ENCODE measurements at places on chromosomes 7 and 10.

- H3K36me3 ChIP-seq, result no peaks in the 10 kb centered on the region
- H3K4me1 ChIP-seq, result no peaks in the 10 kb centered on the region
- H3K4me3 ChIP-seq, result no peak overlapping the region
- peak; percentile 76 for DNase-seq
These were observed 22.7 kb downstream of the AP5Z1 start for GRCh38 chr7:4797858-4798705.

DNA sequence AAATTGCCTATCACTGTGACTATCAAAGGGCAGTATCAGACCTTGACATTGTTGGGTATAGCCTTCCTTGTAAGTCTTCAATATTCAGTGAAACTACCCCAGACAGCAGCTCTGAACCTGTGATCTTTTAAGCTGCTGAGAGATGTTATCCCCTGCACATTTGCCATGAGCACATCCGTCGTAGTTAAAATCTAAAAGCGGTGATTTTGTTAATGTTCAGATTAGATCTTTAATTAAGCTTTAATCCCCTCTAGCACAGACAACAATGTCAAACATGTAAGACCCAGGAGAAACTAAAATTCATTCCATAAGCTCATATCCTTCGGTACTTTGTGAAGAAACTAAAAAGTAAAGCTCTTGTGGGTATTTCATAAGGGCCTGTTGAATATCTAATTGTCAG lies 105.8 kb downstream of the MALRD1 start:
- H3K27ac ChIP-seq, result no peak overlapping the region
- no peak overlapping the region for H3K4me3 ChIP-seq
- H3K36me3 ChIP-seq, result no peaks in the 10 kb centered on the region

GRCh38 chr7:20722941-20723340 lies 63.7 kb downstream of the SP8 start:
- no peak overlapping the region for H3K27ac ChIP-seq
- H3K4me3 ChIP-seq, result no peak overlapping the region
- H3K4me1 ChIP-seq, result no peaks in the 10 kb centered on the region
- no peak for DNase-seq
- no peaks in the 10 kb centered on the region for H3K27me3 ChIP-seq
- H3K36me3 ChIP-seq, result no peaks in the 10 kb centered on the region

- no peak overlapping the region for H3K27ac ChIP-seq
- H3K36me3 ChIP-seq, result no peaks in the 10 kb centered on the region
- DNase-seq, result no peak
- H3K27me3 ChIP-seq, result peaks cover 2% of the 10 kb centered on the region
These were observed 76.9 kb downstream of the ZNF365 start for GRCh38 chr10:62450912-62451610.

- H3K27me3 ChIP-seq, result no peaks in the 10 kb centered on the region
- H3K4me1 ChIP-seq, result peaks cover 13% of the 10 kb centered on the region
- H3K36me3 ChIP-seq, result peaks cover 7% of the 10 kb centered on the region
- H3K4me3 ChIP-seq, result no peak overlapping the region
- no peak for DNase-seq
These were observed 10.7 kb downstream of the NODAL start for GRCh38 chr10:70430493-70431445.

GRCh38 chr10:61486251-61486650 lies 33.1 kb upstream of the TMEM26 start:
- no peak overlapping the region for H3K27ac ChIP-seq
- DNase-seq, result no peak
- H3K4me3 ChIP-seq, result no peak overlapping the region
- H3K27me3 ChIP-seq, result peaks cover 8% of the 10 kb centered on the region
- no peaks in the 10 kb centered on the region for H3K4me1 ChIP-seq
- no peaks in the 10 kb centered on the region for H3K36me3 ChIP-seq

DNA sequence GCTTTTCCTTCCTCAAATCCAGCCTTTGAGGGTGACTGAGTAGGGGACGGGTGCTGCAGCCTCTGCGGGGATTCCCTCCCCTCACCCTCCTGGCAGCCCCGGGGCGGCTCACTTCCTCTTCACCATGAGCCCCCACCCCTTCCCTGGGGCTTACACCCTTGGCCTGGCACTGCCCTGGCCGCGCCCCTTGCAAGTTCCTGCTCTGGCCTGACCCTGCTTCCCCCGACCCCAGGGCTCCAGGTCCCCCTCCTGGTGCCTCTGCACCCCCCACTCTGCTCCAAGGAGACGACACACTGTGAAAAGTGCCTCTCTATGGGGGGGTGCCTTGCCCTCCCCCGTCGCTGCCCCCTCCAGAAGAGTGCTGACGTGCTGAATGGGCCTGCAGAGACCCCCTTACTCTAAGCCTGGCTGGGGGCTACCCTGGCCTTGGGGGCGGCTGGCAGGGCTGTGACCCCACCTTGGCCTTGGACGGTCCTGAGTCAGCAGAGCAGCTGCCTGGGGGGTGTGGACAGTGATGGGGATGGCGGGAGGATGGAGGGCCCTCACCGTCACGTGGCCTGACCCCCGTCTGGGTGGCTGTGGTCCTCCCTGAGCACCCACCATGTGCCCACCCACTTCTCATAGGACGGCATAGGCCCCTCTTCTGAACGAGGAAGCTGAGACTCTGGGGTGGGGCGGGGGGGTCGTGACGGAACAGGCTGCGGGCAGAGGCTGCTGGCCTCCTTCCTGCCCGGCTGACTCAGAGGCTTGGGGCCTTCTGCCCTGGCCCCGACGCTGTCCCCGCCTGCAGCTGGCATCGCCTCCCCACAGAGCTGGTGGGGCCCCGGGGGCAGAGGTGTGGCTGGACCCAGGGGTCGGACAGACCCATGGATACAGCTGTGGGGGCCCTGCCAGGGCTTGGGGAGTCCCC lies 9.8 kb downstream of the LFNG start:
- H3K36me3 ChIP-seq, result no peaks in the 10 kb centered on the region
- peak; percentile 70 for DNase-seq
- H3K27me3 ChIP-seq, result no peaks in the 10 kb centered on the region

- peak; percentile 73 for DNase-seq
- no peaks in the 10 kb centered on the region for H3K27me3 ChIP-seq
- H3K4me3 ChIP-seq, result no peak overlapping the region
- no peak overlapping the region for H3K27ac ChIP-seq
These were observed 9.1 kb upstream of the TMEM236 start for GRCh38 chr10:17742918-17743317.

DNA sequence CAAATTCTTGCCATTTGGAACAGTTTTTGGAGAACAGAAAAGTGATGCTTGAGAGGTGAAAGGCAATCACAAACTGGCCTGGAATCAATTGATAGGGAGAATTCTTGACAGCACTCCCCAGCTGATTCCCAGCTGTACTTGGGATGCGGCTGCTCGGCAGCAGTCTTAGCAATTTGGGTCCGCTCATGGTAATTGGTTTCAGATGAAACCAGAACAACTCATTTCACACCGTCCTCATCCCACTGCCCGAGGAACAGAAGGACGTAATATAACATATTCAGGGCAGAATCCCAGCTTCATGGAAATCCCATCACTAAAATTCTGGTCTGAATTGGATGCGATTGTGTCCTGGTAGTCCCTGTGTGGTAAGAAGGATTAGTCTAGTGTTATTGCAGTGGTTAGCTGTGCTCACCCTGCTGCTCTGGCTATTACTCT lies 223.3 kb upstream of the FERD3L start:
- no peak for DNase-seq
- H3K4me1 ChIP-seq, result no peaks in the 10 kb centered on the region
- H3K36me3 ChIP-seq, result no peaks in the 10 kb centered on the region
- no peak overlapping the region for H3K27ac ChIP-seq
- H3K4me3 ChIP-seq, result no peak overlapping the region
- H3K27me3 ChIP-seq, result no peaks in the 10 kb centered on the region

GRCh38 chr7:13188236-13188805 lies 500.9 kb downstream of the ARL4A start:
- no peaks in the 10 kb centered on the region for H3K4me1 ChIP-seq
- H3K27me3 ChIP-seq, result peaks cover 3% of the 10 kb centered on the region
- no peaks in the 10 kb centered on the region for H3K36me3 ChIP-seq
- DNase-seq, result no peak
- H3K4me3 ChIP-seq, result no peak overlapping the region
- H3K27ac ChIP-seq, result no peak overlapping the region

- DNase-seq, result no peak
- H3K4me1 ChIP-seq, result peaks cover 6% of the 10 kb centered on the region
- peaks cover 6% of the 10 kb centered on the region for H3K36me3 ChIP-seq
- H3K27ac ChIP-seq, result no peak overlapping the region
These were observed 19.6 kb downstream of the ENTPD7 start for GRCh38 chr10:99678921-99679320.

DNA sequence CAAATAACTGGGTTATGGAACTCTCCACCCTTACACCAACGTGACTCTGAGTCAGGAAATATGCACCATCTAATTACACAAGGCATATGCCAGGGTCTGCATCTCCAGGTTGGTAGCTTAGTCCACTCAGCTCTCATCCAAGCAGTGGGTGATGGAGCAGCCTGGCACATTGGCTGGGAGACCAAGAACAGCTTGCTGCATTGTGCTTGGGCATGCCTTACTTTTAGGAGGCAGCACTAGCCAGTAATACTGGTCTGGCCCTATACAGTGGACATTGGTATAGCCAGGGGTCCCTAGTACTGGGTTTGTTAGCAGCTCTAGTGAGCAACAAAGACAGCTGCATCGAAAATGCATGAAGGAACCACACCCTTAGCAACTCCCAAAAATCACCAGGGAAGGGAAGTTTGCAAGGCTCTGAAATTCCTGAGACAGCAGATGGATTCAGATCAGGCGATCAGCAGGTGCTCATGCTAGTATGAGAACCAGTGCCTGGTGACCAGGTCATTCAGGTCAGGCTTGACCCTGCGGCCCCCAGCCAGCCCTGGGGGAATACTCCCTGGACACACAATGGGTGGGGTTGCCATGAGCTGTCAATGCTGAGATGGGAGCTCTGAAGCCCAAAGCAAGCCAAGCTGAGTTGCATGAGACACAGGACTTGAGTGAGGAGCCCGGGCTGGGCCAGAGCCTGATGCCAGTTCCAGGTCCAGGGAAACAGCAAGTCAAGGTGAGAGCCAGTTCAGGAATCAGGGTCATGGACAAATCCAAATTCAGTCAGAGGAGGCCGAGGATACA lies 217.9 kb upstream of the ZMIZ1 start:
- no peaks in the 10 kb centered on the region for H3K4me1 ChIP-seq
- no peaks in the 10 kb centered on the region for H3K36me3 ChIP-seq
- no peak overlapping the region for H3K4me3 ChIP-seq

- no peak overlapping the region for H3K27ac ChIP-seq
- peaks cover 2% of the 10 kb centered on the region for H3K36me3 ChIP-seq
- DNase-seq, result no peak
- peaks cover 17% of the 10 kb centered on the region for H3K27me3 ChIP-seq
These were observed 177.9 kb downstream of the SKAP2 start for GRCh38 chr7:26686448-26686981.

- peaks cover 8% of the 10 kb centered on the region for H3K27me3 ChIP-seq
- H3K4me3 ChIP-seq, result no peak overlapping the region
- H3K36me3 ChIP-seq, result no peaks in the 10 kb centered on the region
- H3K27ac ChIP-seq, result no peak overlapping the region
These were observed 91.9 kb downstream of the ZNF783 start for GRCh38 chr7:149353739-149354504.

GRCh38 chr7:134030460-134030865 lies 96.7 kb upstream of the LRGUK start:
- H3K27me3 ChIP-seq, result no peaks in the 10 kb centered on the region
- no peak for DNase-seq
- H3K36me3 ChIP-seq, result peaks cover 8% of the 10 kb centered on the region
- H3K27ac ChIP-seq, result no peak overlapping the region

DNA sequence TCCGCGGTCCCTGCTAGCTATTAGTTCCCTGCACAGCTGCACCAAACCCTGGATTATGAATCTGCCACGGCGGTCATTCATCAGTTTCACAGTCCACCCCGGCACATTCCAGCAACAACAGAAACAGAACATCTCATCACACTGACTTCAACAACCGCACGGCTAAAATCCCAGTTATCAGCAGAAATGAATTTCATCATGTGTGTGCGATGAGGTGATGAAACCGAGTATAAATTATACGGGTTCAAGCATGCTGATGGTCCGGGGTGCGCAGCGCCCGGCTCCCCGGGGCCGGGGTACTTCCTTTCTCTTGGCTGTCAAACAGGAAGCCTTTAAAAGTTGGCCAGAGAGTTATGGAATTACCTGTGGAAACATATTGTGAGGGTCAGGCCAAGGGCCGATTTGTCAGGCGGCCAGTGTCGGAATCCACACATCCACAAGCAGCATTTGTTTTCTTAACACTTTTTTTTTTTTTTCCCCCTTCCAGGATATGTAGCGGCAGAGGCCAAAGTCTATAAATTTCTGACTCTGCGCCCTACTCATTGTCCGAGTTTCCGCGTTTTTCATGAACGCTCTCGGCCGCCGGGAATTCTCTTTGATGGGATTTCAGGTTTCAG lies 420.9 kb upstream of the MGMT start:
- no peak overlapping the region for H3K4me3 ChIP-seq
- H3K4me1 ChIP-seq, result peaks cover 11% of the 10 kb centered on the region
- DNase-seq, result no peak
- no peaks in the 10 kb centered on the region for H3K36me3 ChIP-seq

GRCh38 chr10:66180581-66181318 lies 745.1 kb upstream of the LRRTM3 start:
- H3K4me1 ChIP-seq, result no peaks in the 10 kb centered on the region
- DNase-seq, result no peak
- no peaks in the 10 kb centered on the region for H3K36me3 ChIP-seq
- no peak overlapping the region for H3K4me3 ChIP-seq

DNA sequence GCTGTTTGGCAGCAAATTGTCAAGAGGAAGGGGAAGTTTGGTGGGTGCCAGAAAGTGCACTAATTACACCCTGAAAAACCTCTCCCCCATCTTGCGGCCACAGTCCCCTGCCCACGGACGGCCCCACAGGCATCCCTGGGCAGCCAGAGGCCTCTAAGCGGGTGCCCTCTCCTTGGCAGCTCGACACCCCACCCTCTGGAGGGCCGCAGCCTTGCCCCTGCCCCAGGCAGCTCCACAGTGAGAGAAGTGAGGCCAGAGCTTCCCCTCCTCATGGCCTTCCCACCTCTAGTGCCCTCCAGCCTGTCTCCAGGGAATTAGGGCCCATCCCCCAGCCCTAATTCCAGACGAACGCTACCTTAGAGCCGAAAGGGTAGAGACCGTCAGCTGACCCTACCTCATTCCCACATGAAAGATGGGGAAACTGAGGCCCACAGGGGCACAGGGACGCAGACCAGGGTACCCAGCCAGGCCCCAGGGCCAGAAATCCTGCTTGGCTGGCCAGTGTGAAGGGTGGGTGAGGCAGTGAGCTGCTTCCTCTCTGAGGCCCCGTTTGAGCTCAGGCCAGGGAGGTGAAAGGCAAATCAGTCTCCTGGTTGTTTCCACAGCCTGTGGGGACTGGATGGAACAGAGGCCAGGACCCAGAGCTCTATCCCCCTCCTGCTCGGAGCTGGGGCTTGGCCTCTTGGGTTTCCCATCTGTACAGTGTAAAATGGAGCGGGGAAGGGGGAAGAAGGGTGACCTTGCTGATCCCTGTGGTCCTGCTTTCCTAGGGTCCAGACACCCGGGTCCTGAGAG lies 10.0 kb downstream of the ZCCHC24 start:
- H3K27ac ChIP-seq, result no peak overlapping the region
- peaks cover 8% of the 10 kb centered on the region for H3K27me3 ChIP-seq
- H3K4me1 ChIP-seq, result peaks cover 23% of the 10 kb centered on the region
- H3K36me3 ChIP-seq, result no peaks in the 10 kb centered on the region

- H3K27ac ChIP-seq, result no peak overlapping the region
- no peak for DNase-seq
- peaks cover 2% of the 10 kb centered on the region for H3K36me3 ChIP-seq
- no peaks in the 10 kb centered on the region for H3K27me3 ChIP-seq
- peaks cover 8% of the 10 kb centered on the region for H3K4me1 ChIP-seq
- H3K4me3 ChIP-seq, result no peak overlapping the region
These were observed 216.4 kb downstream of the MLLT10 start for GRCh38 chr10:21750424-21750823.

- peak overlapping the region; percentile 95 for H3K4me3 ChIP-seq
- H3K27ac ChIP-seq, result peak overlapping the region; percentile 96
- no peak for DNase-seq
- no peaks in the 10 kb centered on the region for H3K27me3 ChIP-seq
- H3K4me1 ChIP-seq, result peaks cover 75% of the 10 kb centered on the region
These were observed 1.8 kb downstream of the CCDC6 start for GRCh38 chr10:59904426-59905065.

Data from activated naive CD8-positive, alpha-beta T cell treated with anti-CD3 and anti-CD28 coated beads, Interleukin-2, amount 50 U/mL, for 24 hours (primary cell).